ENCODE measurements at places on chromosomes 1 and 21.

DNA sequence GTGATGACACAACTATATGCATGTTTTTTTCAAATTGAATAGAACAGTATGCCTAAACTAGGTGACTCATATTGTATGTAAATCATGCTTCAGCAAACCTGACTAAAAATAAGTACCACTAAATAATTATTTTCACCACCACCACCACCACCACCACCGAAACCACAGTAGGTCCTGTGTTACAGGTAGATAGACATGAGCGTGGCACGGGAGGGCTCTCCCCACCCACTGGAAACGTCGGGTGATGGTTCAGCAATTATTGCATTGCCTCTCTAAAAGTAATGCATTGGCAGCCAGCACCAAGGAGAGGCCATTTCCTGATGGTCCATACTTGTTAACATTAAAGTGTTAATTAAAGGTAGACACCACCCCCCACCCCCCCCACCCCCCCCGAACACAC, 297.0 kb upstream of the NCAM2 start:
- no peak for DNase-seq

DNA sequence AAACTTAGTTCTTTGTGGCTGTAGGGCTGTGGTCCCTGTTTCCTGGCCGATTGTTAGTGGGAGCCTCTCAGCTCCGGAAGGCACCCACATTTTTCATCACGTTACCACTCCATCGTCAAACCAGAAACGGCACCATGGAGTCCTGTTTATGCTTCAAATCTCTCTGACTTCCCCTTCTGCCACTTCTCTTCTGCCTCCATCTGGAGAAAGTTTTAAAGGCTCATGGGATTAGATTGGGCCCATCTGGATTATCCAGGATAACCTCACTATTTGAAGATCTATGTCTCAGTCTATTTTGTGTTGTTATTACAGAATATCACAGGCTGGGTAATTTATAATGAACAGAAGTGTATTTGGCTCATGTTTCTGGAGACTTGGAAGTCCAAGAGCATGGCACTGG, 19.3 kb upstream of the IL22RA1 start:
- no peak for DNase-seq

DNA sequence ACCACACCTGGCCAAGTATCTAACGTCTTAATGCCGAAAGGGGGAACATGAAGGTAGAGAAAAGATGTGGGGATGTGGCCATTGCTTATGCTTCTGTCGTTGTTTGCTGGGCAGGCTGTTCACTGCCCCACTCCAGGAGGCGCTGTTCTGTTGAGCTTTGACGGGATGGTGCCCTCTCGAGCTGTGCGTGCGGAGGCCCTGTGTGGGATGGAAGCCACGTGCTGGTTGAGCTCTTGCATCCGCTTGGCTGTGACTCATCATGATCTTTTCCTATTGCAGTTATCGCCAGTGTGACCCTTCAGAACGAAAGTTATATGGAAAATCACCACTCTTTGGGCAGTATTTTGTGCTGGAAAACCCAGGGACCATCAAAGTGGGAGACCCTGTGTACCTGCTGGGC, 26.3 kb downstream of the MTARC1 start:
- no peak for DNase-seq

DNA sequence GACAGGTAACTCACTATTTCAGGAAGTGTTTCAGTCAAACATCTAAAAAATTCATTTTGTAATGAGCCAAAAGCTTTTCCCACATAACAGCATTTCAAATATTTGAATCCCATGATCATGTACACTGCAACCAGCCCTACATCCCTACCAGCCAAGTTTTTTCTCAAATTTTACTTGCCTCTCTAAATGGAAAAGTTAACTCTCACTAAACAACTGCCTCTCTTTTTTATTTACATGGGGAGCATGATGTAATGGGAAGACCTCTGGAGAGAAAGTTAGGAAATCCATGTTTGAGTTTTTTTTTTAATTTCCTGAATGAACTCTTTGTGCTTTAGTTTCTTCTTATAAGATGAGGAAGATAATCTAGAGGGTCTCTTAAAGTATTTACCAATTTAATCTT, 70.5 kb downstream of the TTLL7 start:
- no peak for DNase-seq

GRCh38 chr1:29114654-29115053, 9.0 kb downstream of the TMEM200B start:
- no peak for DNase-seq

DNA sequence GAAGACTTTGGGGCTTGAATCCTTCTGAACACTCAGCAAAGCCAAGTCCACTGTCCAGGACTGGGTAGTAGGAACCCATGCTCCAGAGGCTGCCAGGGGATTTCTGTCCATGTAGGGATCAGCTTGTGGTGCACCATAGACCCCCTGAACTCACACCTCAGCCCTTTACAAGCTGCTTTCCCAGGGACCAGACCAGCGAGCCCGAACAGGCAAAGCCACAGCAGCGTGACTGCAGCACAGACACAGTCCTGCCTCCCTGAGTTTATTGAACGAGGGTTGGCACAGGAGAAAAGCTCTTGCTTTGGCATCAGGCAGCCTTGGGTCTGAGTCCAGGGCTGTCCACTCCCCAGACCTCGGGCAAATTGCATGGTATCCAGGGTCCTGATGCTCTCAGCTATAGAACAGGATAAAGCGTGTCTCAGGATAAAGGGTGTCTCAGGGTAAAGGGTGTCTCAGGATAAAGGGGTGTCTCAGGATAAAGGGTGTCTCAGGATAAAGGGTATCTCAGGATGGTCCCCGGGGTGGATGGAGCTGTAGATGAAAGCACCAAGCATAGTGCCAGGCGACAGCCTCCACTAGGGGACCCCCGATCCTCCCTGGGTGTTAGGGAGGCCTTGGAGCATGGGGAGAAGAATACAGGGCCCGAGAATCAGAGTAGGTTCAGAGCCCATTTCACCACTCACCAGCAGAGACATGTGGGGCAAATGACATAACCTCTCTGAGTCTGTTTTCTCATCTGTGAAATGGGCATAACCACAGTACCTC, 648.8 kb downstream of the NPHP4 start:
- DNase-seq: no peak

DNA sequence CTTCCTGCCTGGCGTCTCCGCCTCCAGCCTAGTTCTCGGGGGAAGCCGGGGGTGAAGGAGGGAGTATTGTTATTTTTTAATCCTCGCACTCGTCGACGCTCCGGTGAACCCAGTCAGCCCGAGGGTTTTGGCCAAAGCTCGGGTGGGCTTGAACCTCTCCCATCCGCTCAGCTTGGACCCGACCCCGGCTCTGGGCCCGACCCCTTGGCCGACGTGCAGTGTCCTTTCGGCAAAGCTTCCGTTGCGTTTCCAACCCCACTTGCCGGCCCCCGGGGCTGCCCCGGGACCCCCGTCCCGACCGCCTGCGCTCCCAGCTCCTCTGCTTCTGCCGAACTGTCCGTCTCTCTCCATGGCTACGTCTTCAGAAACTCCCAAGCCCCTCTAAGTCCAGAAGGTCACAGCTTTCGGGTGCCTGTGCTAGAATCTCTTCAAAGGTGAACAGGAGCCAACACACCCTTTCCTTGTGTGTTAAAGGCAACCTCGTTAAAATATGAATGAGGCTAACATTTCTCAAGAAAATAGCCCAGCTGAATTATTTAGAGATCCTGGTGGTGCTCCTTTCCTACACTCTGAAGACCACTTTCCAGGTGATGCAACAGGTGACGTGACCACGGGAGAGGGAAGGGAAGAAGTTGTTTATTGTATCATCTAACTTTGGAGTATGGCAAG, 647 bp downstream of the DESI2 start:
- peak; percentile 9 for DNase-seq

DNA sequence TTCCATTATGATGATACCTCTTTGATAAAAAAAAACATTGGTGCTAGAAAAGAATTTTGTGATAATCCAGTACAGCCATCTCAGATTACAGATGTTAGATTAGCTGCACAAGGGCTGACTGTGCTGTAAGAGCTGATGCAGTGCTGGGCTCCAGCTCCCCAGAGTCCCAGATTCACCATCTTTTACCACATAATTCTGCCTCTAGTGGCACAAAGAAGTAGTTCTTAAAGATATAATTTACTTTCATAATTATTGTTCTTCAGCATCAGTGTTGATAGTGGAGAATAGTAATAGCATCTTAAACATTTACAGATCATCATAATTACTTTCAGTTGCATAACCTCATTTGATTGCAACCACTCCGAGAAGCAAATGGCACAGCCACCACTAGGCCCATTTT, 262.1 kb downstream of the BRINP2 start:
- no peak for DNase-seq

GRCh38 chr1:12158357-12159092, 8.3 kb upstream of the TNFRSF1B start:
- no peak for DNase-seq

- DNase-seq: no peak
These were observed 41.5 kb downstream of the DTL start for GRCh38 chr1:212077028-212077427.

GRCh38 chr1:14897997-14898645, 255.4 kb upstream of the TMEM51 start:
- no peak for DNase-seq

GRCh38 chr1:156677616-156678596, 699 bp upstream of the NES start:
- peak; percentile 32 for DNase-seq

DNA sequence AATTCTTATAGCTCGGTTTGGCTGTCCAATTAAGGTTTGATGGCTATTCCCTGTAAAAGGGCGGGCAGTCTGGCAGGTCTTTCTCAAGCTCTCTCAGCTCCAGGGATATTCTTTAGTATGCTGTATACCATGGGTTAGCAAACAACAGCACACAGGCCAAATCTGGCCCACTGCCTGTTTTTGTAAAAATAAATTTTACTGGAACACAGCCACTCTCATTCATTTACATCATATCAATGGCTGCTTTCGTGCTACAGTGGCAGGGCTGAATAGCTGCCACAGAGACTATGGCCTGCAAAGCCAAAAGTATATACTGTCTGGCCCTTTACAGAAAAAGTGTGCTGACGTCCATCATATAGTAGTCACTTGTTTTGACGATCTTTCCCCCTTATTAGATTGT, 32.0 kb downstream of the MACO1 start:
- no peak for DNase-seq

DNA sequence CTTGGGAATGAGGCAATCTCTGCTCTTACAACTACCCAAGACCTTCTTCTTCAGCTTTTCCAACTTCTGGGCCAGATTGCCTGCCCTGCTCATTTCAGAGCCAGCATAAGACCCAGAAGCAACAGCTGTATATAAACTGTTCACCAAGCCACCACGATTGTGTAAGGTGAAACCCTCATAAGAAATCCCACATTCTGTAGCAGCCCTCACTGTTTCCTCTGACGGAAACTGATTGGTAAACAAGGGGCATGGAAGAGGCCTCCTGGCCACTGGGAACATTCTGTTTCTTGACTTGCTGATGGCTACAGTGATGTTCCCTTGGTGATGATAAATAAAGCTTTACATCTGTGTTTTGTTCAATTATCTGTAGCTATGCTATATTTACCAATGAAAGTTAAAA, 39.7 kb upstream of the EXO1 start:
- no peak for DNase-seq

DNA sequence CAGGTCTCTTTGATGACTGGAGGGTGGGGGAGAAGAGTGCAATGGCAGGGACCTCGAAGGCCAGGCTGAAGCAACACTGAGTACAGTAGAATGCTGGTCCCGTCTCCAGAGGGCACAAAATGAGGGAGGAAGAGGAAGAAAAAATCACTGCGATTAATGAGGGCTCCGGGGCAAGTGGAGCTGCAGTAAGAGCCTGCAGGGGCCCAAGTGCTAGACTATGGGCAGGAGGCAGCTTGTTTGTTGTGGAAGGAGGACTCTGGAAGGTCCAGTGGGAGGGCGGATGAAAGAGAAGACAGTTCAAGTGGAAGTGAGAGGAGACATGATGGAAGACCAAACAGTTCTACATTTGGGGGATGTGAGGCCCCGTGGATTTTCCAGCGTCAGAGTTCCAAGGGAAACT, 17.4 kb downstream of the TMCC2 start:
- no peak for DNase-seq

Data from CD4-positive, alpha-beta memory T cell (primary cell).